Frontal cortex (tissue), 4 donors: ENCODE measurements at places on chromosomes 13 and 19.

- no peak for DNase-seq
Measured at GRCh38 chr19:23203841-23204344, 46.3 kb downstream of the ZNF724 start.

- no peak for DNase-seq
Measured at GRCh38 chr13:97945342-97945741, 8.1 kb upstream of the IPO5 start.

DNA sequence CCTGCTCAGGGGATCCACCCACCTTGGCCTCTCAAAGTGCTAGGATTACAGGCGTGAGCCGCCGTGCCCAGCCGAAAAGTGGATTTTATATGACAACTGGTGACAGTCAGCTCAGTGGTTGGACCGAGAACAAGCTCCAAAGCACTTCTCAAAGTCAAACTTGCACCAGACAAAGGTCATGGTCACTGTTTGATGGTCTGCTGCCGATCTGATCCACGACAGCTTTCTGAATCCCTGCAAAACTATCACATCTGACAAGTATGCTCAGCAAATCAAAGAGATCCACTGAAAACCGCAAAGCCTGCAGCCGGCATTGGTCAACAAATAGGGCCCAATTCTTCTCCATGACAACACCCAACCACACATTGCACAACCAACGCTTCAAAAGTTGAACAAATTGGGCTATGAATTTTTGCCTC, 21.6 kb upstream of the NAA16 start:
- DNase-seq: no peak

DNA sequence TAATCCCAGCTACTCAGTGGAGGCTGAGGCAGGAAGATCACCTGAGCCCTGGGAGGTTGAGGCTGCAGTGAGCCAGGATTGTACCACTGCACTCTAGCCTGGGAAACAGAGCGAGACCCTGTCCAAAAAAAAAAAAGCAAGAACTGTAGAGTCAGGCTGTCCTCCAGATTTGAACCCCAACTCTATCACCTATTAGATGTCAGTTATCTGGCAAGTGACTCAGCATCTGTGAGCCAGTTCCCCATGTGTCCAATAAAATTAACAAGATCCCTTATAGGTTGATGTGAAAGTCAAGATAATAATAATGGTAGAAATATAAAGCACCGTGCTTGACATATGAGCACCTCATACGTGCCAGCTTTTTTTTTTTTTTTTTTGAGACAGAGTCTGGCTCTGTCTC, 22.0 kb downstream of the GP6 start:
- no peak for DNase-seq

GRCh38 chr19:38412961-38413360, 10.1 kb downstream of the FAM98C start:
- no peak for DNase-seq

GRCh38 chr13:24005755-24006281, 108.5 kb upstream of the C1QTNF9B start:
- DNase-seq: no peak

DNA sequence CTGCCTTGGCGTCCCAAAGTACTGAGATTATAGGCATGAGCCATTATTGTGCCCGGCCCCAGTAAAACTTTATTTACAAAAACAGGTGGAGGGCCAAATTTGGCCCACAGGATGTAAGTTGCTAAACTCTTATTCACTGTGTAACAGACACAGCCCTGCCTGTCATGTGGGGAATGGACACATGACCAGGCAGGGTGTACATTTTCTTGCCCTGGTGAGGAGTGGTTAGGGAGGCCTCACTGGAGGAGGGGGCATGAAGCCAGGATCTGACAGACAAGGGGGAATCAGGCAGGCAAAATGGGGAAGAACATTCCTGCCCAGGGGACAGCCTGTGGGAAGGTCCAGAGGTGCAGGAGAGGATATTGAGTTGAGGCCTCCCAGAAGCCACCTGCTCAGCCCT, 7.4 kb upstream of the PGLS start:
- DNase-seq: no peak

DNA sequence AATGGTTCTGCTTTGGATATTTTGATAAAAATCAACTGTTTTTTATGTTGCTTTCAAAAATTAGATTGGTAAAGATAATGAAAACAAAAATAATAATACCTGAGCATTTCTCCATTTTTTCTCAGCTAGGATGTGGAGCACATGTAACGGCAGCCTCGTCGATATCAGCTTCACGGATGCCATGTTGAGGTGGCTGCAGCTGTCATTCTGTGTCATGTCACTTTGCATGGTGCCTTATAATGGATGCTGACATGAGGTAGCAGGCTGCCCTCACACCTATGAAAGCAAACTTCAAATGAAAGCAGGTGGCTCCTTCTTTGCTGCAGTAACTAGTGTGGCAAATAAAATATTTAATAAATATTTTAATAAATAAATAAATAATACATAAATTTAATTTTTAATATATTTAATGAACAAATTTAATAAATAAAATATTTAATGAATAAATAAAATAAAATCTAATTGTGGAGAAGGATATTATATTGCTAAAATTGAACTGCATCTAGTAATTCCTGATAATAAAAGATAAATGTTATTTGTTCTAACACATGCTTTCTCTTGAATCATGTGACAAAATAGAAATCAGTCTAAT, 955.7 kb upstream of the SLC10A2 start:
- DNase-seq: no peak

GRCh38 chr19:38049105-38049649, 142.2 kb downstream of the SIPA1L3 start:
- no peak for DNase-seq

DNA sequence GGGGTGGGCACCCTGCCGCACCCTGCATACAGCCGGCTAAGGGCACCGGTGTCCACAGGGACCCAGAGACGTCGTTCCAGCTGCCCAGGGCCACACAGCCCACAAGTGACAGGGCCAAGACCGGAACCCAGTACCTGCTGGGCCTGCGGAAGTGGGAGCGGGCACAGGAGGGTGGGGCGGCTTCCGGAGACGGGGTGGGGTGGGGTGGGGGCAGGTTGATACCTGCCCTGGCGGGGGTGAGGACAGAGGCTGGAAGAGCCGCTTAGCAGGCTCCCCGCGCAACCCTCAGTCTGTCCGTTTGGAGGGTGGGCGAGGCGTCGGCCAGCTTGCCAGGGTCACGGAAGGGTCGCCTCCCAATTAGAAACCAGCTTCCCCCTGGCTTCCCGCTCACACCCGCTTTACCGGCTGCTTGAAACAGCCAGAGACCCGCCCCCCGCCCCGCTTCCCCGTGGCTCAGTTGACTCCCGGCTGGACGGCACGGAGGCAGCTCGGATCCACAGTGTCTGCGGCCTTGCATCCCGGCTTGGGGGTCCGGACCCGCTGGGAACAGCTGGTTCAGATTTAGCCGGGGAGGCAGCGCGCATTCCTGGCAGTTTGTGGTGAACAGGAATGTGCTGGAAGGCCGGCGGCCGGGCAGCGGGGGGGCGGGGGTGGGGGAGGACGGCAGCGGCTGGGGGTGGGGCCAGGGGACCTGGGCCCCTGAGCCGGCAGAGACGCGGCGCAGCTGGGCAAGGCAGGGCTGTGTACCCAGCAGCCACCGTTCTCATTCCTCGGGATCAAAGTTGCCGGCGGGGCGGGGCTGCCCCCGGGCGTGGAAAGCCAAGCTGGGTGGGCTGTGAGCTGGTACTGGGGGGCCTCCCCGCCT, 1.9 kb downstream of the CNN2 start:
- no peak for DNase-seq

DNA sequence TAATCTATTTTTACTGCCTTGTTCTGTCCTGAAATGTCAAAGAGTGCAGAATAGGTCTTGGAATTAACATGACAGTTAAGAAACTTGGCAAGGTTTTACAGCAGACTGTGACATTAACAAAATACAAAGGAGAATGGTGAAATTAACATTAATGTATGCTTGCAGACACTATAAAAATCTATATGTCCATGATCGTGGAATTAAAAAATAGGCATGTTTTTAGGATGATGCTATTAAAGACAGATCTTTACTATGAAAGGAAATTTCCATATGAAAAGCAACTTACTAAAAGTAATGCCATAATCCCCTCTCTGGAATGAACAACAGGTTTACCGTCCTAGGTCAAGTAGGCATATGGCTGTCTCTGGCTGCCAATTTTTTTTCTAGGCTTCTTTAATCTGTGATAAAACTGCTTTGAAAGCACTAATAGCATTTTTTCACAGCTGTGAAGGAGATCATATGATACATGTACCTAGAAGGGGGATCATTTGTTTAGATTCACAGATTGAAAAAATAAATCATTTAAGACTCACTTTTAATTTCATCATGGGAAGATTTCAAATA, 291.5 kb downstream of the ZNF536 start:
- no peak for DNase-seq

DNA sequence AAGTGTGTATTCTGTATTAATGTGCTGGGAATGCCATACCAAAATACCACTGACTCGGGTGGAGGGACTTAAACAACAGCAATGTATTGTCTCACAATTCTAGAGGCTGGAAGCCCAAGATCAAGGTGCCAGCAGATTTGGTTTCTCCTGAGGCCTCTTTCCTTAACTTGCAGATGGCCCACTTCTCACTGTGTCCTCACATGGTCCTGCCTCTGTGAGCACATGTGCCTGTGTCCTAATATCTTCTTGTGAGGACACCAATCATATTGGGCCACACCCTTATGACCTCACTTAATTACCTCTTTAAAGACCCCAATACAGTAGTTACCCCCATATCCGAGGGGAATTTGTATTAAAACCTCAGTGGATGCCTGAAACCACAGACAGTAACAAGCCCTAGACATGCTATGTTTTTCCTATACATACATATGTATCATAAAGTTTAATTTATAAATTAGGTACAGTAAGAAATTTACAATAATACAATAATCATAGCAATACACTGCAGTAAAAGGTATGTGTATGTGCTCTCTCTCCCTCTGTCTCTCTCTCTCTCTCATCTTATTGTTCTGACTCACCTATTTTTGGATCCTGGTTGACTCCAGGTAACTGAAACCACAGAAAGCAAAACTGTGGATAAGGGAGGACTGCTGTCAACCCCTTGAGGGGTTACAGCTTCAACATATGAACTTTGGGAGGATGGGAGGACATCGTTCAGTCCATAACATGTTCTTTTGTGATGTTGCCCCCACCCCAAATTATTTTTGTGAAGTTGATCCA, 174.3 kb downstream of the IRS2 start:
- no peak for DNase-seq

DNA sequence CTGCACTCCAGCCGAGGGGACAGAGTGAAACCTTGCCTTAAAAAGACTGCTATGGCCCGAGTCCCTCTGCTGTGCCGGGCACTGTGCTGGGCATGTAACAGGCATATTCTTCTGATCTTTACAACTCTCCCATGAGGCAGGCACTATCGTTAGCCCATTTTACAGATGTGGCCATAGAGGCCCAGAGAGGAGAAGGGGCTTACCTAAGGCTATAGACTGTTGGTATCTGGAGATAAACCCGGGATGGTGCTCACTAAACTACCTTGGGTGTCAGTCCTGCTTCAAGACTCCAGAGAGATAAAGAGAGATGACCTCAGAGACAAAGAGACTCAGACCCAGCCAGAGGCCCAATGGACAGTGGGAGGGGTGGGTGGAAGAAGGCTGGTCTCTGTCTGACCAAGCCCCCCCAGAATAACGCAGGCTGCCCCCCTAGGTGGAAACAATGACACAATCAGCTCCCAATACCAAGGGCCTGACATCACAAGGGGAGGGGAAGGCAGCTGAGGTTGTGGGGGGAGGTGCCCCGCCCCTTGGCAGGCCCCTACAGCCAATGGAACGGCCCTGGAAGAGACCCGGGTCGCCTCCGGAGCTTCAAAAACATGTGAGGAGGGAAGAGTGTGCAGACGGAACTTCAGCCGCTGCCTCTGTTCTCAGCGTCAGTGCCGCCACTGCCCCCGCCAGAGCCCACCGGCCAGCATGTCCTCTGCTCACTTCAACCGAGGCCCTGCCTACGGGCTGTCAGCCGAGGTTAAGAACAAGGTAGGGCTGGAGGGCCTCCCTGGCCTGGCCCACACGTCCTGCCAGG, at the start of gene CNN1:
CNN1 (plus strand) TSS at position 620 of the 805 bp plus-strand sequence; CDS start at position 697, 77 bp downstream.
- no peak for DNase-seq

DNA sequence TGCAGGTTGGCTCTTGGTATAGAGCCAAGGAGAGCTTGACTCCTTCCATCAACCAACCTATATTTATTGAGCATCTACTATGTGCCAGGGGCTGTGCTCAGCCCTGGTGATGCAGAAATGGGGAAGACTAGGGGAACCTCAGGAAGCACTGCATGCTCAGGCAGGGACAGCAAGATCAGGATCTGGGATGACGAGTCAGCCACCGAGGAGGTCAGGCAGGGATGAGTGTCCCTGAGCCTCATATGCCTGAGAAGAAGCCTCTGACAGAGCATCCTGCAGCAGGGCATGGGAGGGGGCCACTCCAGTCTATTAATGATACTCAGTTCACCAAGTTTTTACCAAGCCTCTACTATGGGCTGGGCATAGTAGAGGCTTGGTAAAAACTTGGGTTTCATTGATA, 158.1 kb downstream of the KATNAL1 start:
- no peak for DNase-seq

DNA sequence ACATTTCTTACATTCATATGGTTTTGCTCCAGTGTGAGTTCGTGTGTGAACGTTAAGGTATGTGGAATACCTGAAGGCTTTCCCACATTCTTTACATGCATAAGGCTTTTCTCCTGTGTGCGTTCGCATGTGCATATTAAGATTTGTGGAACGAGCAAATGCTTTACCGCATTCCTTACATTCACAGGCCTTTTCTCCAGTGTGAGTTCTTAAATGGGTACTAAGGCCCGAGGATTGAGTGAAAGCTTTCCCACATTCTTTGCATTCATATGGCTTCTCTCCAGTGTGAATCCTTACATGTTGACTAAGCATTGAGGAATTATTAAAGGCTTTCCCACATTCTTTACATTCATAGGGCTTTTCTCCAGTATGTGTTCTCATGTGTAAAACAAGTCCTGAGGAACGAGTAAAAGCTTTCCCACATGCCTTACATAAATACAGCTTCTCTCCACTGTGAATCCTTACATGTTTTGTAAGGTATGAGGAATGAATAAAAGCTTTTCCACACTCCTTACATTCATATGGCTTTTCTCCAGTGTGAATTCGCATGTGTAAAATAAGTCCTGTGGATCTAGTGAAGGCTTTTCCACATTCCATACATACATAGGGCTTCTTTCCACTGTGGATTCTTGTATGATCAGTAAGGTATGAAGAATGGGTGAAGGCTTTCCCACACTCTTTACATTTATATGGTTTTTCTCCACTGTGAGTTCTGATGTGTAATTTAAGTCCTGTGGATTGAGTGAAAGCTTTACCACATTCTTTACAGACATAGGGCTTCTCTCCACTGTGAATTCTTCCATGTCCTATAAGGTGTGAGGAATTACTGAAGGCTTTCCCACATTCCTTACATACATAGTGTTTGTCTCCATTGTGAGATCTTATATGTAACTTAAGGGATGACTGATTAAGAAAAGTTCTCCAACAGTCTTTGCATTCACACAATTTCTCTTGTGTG, 10.7 kb downstream of the ZNF846 start:
- no peak for DNase-seq

DNA sequence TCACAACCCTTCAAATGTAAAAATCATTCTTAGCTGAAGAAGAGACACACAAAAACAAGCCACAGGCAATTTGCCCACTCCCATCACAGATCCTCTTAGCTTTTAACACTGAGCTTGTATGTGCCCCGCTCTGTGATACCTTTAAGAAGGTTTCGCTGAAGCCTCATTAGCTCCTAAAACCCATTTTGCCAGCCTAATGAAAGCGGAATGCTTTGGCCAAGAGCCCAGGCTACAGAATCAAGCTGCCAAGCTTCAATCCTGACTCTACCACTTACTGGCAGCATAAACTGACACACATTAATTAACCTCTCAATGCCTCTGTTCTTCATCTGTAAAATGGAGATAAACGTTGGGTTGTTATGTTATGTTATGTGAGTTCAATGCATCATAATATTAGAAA, 10.5 kb downstream of the ZNF112 start:
- DNase-seq: peak; percentile 3

GRCh38 chr13:51770681-51771417, 33.1 kb downstream of the DHRS12 start:
- DNase-seq: no peak
